Brain pericyte (primary cell): ENCODE measurements at places on chromosomes 13 and 19.

GRCh38 chr13:112711528-112712265 is 21.9 kb downstream of the ATP11A start:
- DNase-seq: no peak

DNA sequence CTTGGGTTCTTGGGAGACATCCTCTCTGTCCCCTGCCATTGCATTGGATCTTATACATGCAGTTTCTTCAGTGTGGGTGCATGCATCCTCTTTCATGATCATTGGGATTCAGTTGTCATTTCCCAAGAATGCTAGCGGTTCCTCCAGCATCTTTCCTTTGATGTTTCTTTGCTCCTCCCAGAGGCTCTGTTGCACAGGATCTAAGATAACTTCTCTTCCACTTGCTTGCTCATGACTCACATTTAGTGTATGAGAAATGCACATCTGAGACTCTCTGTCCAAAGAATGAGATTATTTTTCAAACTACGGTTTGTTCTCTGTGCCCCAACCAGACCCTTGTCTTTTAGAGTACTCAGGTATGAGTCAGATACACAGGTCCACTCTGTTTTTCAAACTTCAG is 197.1 kb downstream of the NDFIP2 start:
- no peak for DNase-seq

DNA sequence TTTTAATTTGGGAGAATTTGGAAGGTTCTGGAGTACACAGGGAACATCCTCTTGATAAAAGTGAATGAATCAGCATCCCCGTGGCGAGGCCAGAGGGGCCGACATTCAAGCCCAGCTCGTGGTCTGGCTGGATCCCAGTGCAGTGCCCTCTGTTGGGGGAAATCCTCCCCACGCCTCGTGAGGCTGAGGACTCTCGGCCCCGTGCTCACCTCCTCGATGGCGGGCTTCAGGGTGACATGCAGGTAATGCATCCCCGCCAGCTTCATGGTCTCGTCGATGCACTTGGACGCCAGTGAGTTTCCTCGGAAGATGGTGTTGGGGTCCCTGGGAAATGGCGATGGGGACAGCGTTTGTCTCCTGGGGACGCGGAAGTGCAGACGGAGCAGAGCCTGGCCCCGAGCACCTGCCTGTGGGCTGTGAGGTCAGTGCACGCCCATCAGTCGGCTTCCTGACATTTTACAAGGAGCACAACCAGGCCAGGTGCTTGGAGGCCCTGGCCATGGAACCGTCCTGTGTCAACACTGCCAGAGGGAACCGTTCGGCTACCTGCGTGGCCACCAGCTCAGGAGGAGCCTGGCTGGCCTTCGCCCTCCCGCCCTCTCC is 43.3 kb upstream of the C13orf46 start:
- no peak for DNase-seq

DNA sequence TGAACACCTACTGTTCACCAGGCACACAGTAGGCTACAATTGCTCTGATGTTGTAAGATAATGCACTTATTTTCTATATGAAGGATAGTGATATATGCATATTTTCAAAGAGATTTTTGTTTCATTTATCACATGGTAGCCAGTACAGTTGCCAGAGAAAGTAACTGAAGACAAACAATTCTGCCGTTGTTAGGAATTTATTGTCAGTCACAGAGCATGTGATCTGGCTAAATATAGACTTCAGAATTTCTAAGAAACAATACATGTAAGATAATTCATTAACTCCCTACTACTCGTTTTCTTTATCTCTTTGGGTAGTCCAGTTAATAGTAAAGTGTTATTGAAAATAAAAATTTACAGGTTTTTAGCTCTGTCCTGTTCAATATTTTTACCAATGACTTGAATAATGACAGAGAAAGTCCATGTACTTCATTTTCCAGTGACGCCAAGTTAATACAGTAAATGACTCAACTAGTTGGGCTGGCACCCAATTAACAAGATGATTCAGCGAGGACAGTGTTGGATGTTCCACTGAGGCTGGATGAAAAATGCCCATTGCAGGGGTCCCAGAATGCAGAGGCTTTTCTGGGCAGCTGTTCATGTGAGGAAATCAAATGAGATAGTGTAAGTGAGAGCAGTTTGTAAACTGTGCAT is 35.6 kb downstream of the GJA3 start:
- no peak for DNase-seq

GRCh38 chr13:31207661-31208552 is 8.1 kb downstream of the B3GLCT start:
- DNase-seq: no peak

DNA sequence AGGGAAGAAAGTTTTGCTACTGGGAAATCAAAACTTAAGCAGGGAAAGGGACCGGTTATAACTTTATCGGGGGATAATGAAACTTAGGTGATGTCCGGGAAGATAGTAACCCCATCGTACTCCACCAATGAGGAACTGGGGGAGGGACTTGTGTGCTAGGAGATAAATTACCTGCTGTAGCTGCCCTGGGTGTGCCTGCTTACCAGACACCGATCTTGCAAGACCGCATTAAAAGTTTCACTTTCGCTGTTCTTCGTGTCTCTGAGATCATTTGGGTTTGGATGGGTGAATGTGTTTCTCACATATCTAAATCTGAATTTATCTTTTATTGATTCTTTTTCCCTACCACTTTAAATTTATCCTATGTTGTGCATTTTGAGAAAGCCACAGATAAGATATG is 381.4 kb downstream of the SLITRK6 start:
- no peak for DNase-seq

- no peak for DNase-seq
Measured at GRCh38 chr13:67769987-67770341, 539.8 kb upstream of the PCDH9 start.

GRCh38 chr19:42251572-42252358 is 3.2 kb downstream of the ERF start:
- DNase-seq: no peak

GRCh38 chr13:80180740-80181355 is 160.1 kb downstream of the SPRY2 start:
- DNase-seq: no peak

DNA sequence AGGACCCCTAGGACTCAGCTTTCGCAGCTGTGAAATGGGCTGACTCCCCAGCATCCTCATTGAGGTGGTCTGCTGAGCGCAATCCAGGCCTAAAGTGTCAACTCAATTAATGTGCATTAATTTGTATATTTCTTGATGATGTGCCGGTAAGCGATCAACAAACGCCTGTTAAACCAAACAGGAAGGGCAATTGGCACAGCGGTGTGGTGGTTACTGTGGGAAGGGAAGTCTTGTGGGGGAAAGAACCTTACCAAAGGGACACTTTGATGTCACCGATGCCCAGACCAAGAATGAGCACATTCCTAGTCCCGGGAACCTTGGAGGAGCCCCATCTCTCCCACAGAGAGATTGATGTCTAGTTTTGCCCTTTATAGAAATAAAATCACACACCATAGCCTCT is 1.6 kb downstream of the JAK3 start:
- no peak for DNase-seq

GRCh38 chr19:37691881-37692504 is 27.6 kb downstream of the ZNF607 start:
- DNase-seq: peak; percentile 53

GRCh38 chr13:73168953-73169401 is 110.2 kb downstream of the KLF5 start:
- DNase-seq: no peak

- no peak for DNase-seq
Measured at GRCh38 chr13:105278943-105279381, 1256.5 kb downstream of the EFNB2 start.
